ENCODE measurements at places on chromosomes 2 and 18. TPM values are rescaled to one million over a fixed set of nuclear protein-coding genes. Genes with fewer than 3 reads are reported as not detected.

Gene COMMD1
- 38.1 TPM for total RNA-seq

Gene OBSL1
- 65.3 TPM for total RNA-seq

Gene CREB1
- total RNA-seq: 62.0 TPM

Gene CD207
- not detected for total RNA-seq

Gene HOXD4
- total RNA-seq: 9.8 TPM

Gene G6PC2
- not detected for total RNA-seq

Gene BBS5
- 10.6 TPM for total RNA-seq

Gene LOXHD1
- 0.16 TPM for total RNA-seq

DNA sequence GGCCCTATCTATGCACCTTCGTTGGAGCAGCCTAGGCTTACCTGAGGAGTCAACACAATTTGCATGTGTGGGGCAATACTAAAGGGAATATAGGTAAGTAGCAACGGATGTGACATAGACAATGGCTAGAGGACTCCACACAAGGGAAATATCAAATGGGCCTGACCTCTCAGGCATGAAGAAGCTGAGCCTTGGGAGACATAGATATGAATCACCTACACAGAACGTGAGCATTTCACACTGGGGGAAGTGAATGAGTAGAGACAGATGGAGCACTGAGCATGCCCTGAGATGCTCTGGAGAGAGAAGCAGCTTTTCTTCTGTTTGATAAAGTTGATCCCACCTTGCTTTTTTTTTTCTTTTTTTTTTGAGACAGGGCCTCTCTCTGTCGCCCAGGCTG is 97.9 kb downstream of the ATL2 start:
- DNase-seq: no peak

- DNase-seq: no peak
Measured at GRCh38 chr2:12675801-12676200, 40.9 kb upstream of the TRIB2 start.

DNA sequence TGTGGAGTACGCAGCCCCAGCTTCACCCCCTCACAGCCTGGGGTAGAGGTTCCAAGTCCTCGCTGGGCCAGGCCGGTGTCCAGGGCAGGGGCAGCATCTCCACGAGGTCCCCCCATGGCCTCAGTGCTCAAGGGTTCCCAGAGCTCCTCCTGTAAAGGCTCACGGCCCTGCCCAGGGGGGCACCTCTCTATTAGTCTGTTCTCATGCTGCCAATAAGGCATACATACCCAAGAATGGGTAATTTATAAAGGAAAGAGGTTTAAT is 38.8 kb downstream of the TDRD15 start:
- DNase-seq: no peak

DNA sequence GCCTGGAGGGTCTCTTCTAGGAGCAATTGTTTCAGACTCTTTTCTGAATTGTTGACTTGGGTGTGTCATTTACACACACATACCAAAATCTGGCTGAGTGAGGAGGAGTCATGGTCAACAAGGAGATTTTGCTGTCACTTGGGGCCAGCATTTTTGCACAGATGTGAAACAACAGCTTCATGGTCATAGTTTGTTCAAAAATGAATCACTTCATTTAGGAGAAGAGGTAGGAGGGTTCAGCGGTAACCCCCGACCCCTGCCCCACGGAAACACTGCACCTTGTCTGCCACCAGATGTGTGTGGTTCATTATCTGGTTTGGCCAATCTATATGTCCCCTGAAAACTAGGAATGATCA is 42.2 kb downstream of the LBH start:
- DNase-seq: no peak

DNA sequence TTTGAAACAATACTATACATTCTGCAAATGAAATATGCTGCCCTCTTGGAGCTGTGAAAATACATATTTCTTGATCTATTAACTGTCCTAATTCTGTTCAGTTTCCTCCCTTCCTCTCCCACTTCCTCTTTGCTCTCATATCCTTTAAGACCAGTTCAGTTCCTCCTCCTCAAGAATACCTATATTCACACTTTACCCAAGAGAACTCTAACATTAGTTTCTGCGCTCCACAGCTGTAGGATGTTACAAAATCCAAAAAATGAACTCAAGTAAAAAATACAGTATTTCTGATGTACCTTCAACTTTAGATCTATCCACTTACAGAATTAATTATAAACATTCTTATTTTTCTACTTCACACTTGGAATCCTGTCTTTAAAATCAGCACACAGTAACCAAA is 5.4 kb downstream of the ITSN2 start:
- no peak for DNase-seq

GRCh38 chr2:233482616-233483015 is 84.0 kb downstream of the USP40 start:
- no peak for DNase-seq

DNA sequence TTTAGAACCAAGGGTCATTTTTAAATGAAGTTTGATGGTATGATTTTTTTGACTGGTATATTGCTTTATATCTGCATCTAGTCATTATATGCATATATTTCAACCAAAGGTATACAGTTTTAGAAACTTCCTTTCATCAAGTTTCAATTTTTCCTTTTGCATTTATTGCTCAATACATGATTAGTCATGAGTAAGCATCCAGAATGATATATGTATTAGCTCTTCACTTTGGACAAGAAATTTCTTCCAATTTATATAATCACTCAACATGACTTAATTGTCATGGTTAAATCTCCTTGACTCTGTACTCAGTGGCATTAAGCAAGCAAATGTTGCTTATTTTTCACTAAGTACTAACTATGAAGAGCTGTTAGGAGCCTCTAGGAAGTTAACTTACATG is 123.6 kb downstream of the PLCL1 start:
- DNase-seq: no peak

GRCh38 chr2:215839816-215840215 is 173.5 kb downstream of the MREG start:
- DNase-seq: no peak

DNA sequence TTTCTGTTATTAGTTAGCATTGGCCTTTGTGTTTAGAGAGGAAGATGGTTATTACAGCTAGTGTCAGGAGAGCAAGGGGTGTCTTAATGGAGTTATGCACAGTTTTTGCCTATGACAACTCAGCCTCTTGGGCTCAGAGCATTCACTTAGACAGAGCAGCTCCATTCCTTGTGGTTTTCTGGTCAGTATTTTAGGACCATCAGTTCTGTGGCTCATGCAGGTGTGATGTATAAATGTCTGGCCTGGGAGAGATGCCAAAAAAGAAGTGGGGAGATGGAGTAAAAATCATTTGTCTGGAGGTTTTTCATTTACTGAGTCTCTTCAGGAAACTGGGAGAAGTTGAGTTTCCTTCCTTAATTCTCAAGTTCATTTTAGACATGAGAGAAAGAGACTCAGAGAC is 79.7 kb downstream of the PRKCE start:
- DNase-seq: no peak

GRCh38 chr2:179913809-179914208 is 52.4 kb upstream of the ZNF385B start:
- no peak for DNase-seq
